Effector memory CD8-positive, alpha-beta T cell (primary cell): ENCODE measurements at places on chromosomes 5 and 9.

- DNase-seq, result no peak
Observed at GRCh38 chr9:71634752-71635151, 133.6 kb downstream of the CEMIP2 start.

GRCh38 chr9:14692470-14693250 is 572 bp downstream of the ZDHHC21 start:
- DNase-seq, result no peak

DNA sequence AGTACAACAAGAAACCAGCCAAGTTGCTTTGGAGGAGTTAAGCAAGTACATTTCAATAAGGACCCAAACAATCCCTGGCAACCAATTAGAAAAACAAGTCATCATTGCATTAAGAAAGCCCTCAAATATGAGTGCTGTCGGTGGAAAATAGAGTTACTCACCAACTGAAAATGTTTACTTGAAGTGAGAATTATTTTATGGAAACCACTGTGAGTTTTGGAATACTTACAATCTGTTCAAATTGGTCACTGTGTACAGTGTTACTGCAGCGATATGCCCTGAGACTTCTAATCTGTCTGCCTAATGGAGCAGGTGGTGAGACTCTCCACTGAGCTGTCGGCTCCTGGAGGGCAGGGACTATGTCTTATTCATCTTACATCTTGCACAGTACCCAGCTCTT is 1073.2 kb upstream of the DMAC1 start:
- DNase-seq, result no peak

GRCh38 chr5:166772770-166773169 is 1518.7 kb upstream of the WWC1 start:
- no peak for DNase-seq

DNA sequence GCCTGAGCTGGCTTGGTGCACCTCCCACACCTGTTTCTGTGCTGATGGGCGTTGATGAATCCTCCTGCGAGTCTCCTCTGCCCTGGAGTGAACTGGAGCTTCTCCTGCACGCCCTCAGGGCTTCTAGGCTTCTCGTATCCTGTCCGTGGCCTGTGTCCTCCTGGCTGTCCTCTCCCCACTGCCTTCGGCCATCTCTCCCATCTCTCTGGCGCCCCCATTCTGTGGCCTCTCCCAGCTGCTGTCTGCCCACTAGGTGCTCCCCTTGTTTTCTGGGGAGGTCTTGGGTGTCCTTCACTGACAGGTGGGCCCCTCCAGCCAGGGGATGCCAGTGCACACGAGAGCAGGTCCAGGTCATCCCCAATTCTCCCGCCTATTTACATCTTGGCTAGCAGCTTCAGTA is 28.8 kb downstream of the AHRR start:
- no peak for DNase-seq

DNA sequence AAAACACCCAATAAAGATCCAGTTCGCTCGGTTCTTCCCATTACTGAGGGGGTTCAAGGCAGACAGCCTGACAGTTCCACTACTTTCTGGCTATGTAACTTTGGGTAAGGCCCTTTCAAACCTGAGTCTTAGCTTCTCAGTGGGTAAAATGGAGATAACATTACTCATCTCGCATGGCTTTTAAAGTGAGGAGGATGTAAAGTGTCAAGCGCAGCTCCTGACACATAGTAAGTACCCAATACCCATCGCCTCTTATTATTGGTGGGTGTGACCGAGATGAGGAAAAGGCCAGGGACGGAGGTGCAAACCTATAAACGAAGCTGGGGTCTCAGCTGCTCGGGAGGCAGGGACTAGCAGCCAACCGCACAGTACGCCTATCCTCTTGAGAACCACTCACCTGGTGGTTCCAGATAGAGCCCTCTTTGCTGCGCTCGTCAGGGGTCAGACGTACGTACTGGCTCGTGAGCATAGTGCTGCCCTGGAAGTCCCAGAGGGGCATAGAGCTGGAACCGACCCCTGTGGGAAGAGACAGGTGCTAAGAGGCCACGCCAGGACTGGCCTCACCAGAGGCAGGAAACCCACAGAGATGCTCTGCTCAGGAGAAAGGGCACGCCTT is 584 bp downstream of the LMAN2 start:
- DNase-seq, result no peak
